Chondrocyte (in vitro differentiated cells): ENCODE measurements at places on chromosomes 5 and 9.

DNA sequence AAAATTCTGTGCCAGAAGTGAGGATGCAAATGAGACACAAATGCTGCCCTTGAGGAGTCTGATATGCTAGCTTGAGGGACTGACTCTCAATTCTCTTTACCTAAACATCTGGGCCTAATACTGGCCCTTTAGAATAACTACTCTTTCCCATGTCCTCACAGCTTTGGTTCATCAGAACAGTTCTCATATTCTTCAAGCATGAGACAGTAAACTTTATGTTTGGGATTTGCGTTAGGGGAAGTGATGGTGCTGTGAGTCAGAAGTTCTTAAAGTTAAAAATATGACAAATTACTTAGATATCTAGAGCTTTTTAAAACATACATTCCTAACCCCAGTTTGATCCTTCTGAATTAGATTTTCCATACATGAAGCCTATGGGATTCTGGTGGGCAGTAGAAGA is 665.0 kb upstream of the RGMB start:
- DNase-seq = no peak
- no peaks in the 10 kb centered on the region for H3K27me3 ChIP-seq
- H3K36me3 ChIP-seq = no peaks in the 10 kb centered on the region
- peaks cover 53% of the 10 kb centered on the region for H3K4me1 ChIP-seq

DNA sequence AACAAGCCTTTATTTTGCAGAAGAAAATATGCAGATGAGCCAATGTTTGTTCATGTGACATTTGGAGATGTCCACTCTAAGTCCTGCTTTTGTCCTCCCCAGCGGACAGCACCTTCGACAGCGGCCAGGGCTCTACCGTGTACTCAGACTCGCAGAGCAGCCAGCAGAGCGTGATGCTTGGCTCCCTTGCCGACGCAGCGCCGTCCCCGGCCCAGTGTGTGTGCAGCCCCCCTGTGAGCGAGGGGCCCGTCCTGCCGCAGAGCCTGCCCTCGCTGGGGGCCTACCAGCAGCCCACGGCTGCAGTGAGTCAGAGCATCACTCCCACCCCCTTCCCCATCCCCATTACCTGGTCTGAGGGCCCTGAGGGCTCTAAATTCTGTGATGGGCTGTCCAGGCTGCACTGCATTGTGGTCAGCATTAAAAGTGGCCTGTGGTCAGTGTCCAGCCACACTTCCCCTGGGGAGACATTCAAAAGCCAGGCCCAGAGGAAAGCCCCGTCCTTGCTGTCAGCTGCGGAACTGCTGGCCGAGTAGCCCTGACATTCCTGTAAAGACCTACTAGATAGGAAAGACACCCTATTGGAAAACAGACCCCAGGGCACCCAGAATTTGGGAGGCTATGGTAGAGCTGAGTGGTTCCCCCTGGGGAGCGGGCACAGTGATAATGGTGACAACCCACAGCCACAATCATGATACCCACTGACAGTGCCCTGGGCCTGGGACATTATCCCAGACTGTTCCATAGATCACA is 69.0 kb downstream of the WNK2 start:
- H3K4me1 ChIP-seq = peaks cover 5% of the 10 kb centered on the region
- H3K36me3 ChIP-seq = no peaks in the 10 kb centered on the region
- H3K4me3 ChIP-seq = no peak overlapping the region
- DNase-seq = peak; percentile 86

DNA sequence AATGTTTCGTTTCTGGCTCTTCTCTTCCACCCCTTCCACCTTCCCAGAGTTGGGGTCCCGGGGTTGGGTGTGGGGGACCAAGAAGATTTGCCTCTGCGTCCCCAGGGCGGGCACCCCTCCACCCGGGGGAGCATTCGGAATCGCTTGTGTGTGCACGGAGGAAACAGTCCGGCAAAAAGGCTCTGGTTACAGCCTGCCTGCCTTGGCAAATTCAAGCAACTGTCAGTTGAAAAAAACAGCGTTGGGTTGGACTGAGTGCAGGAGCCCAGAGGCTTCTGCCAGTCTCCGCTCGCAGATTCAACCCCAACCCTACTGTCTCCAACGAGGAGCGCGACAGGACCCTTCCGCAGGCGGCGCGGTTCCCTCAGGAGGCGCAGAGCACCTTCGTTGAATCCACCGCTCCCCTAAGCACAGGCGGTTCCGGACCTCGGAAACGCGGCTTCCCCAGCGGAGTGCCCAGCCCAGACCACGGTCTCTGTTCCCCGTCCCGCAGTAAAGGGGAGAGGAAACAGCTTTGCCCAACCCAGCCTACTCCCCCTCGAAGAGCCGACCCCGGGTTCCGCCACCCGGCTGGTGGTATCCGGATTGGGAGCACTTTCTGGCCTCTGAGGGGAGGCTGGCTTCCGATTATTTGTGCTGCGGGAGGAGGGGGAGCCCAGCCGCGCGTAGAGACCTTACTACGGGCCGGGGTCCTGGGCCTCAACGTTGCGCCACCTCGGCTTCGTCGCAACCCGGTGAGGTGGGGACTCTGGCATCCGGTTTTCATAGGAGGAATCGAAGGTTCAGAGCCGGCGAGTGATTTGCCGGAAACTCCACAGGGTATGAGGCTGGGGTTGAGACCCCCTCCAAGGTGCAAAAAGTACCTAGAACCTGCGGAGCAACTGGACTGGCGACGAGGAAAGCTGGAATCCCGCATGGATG is 9.6 kb downstream of the LHX6 start:
- DNase-seq = no peak
- H3K27ac ChIP-seq = no peak overlapping the region
- peak overlapping the region; percentile 51 for H3K4me3 ChIP-seq
- H3K4me1 ChIP-seq = peaks cover 31% of the 10 kb centered on the region
- no peaks in the 10 kb centered on the region for H3K36me3 ChIP-seq

DNA sequence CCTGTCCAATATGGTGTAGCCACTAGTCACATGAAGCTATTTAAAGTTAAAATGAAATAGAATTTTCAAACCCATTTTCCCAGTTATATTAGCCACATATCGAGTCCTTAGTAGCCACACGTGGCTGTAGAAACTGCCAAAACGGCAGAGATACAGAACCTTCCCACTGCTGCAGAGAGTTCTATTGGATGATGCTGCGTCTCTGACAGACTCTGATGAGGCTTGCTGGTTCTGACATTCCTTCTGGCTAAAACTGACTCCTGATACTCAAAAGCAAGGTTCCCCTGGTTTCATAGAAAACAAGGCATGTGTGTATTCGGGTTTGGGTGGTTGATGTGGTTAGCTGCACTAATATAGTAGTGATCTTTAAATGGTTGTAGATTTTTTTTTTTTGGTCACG is 91.5 kb downstream of the TLE4 start:
- H3K27ac ChIP-seq = peak overlapping the region; percentile 66
- no peak overlapping the region for H3K4me3 ChIP-seq
- peaks cover 43% of the 10 kb centered on the region for H3K4me1 ChIP-seq
- no peaks in the 10 kb centered on the region for H3K27me3 ChIP-seq

GRCh38 chr9:13443346-13444244 is 164.1 kb upstream of the MPDZ start:
- peaks cover 13% of the 10 kb centered on the region for H3K4me1 ChIP-seq
- H3K27ac ChIP-seq = no peak overlapping the region
- DNase-seq = no peak
- no peaks in the 10 kb centered on the region for H3K36me3 ChIP-seq
